ENCODE measurements at places on chromosomes 5 and 9.

DNA sequence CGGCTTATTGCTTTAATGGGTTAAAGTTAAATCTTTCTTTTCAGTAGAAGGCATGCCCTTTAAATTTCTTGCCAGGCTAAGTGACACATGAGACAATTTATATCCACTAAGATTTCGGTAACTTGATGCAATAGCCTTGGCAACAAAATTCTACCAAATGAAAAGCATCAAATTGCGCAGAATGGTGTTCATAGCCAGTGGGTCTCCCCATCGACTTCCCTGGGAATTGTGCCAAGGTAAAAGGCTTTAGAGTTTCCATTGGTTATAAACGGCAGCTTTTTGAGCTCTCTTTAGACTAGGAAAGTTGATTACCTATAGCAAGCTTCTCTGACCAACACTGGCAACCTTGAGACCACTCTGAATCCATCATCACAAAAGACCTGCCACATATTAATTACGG is 358.4 kb downstream of the ARRDC3 start:
- DNase-seq: no peak

- DNase-seq: no peak
Measured at GRCh38 chr5:38045446-38045845, 205.6 kb upstream of the GDNF start.

- DNase-seq: no peak
Measured at GRCh38 chr9:87290241-87291052, 207.2 kb upstream of the DAPK1 start.

- no peak for DNase-seq
Measured at GRCh38 chr9:129423216-129423615, 197.7 kb downstream of the C9orf50 start.

DNA sequence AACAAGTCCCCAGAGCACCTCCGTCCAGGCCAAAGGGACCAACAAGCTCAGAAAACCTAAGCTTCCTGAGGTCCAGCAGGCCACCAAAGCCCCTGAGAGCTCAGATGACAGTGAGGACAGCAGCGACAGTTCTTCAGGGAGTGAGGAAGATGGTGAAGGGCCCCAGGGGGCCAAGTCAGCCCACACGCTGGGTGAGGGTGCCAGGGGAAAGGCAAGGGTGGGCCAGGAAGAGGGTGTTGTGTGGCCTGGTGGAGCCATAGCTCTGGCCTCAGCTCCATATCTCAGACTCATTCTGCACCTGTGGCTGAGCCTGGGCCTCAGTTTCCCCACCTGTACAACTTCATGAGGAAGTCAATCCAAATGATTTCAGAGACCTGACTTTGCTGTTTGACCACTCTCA is 20.7 kb downstream of the CD74 start:
- DNase-seq: no peak

- DNase-seq: no peak
Measured at GRCh38 chr9:137716694-137717287, 98.0 kb downstream of the EHMT1 start.

DNA sequence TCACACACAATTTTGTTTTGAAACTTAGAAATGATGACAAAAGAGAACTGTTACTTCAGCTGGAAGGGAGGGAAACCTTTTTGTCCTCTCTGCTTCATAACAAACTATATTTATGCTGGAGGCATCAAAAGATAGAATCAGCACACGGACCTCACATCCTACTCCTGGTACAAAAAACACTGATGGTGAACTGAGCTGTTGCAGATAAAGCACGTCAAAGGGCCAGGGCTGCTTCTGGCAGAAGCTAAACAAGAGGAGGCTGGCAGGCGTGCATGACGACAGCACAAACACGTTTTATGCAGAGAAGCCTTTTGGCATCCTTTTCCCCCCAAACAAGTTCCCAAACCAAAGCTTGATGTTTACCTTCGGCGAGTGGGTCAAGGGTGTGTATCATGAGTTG is 169.6 kb downstream of the SLC24A2 start:
- DNase-seq: no peak

All from activated CD8-positive, alpha-beta memory T cell treated with anti-CD3 and anti-CD28 coated beads for 1 hour (primary cell).